Epithelial cell of esophagus (primary cell): ENCODE measurements at places on chromosomes 12 and 14.

DNA sequence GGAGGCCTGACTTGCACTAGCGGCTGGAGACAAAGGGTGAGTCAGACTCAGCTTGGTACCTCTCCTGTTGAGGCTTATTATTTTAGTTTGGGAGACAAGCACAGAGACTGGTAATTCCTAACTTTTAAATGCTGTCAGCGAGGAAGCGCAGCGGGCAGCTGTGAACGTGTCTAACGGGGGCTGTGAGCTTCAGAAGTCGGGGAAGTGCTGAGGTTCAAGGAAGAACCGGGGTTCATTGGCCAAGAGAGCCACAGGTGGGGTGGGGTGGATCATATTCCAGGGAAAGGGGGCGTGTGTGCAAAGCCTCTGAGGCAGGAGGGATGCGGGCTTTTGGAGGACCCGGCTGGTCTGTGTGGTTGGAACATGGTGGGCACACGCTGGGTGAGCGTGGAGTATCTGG lies 36.1 kb upstream of the ADGRD1 start:
- no peak for DNase-seq

- DNase-seq: peak; percentile 44
Observed at GRCh38 chr12:52518574-52519386, 1.4 kb downstream of the KRT5 start.

GRCh38 chr12:48197549-48197970 lies 5.5 kb downstream of the OR10AD1 start:
- peak; percentile 45 for DNase-seq

DNA sequence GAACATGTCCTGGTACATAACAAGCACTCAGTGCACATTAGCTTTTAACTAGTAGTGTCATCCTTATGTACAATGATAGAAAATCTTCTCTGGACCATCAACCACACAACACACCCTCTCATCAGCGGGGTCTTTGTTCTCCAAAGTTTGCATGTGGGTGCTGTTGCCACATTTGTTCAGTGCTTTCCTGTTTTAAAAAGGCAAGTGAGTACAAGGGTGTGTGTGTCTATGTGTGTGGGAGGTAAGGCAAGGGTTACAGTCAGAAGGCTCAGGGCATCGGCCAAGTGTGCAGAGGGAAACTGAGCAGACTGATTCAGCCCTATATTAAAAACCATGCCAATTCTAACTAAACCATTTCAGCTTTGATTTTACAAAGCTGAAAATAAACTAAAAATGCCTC lies 17.9 kb downstream of the KRT76 start:
- no peak for DNase-seq

DNA sequence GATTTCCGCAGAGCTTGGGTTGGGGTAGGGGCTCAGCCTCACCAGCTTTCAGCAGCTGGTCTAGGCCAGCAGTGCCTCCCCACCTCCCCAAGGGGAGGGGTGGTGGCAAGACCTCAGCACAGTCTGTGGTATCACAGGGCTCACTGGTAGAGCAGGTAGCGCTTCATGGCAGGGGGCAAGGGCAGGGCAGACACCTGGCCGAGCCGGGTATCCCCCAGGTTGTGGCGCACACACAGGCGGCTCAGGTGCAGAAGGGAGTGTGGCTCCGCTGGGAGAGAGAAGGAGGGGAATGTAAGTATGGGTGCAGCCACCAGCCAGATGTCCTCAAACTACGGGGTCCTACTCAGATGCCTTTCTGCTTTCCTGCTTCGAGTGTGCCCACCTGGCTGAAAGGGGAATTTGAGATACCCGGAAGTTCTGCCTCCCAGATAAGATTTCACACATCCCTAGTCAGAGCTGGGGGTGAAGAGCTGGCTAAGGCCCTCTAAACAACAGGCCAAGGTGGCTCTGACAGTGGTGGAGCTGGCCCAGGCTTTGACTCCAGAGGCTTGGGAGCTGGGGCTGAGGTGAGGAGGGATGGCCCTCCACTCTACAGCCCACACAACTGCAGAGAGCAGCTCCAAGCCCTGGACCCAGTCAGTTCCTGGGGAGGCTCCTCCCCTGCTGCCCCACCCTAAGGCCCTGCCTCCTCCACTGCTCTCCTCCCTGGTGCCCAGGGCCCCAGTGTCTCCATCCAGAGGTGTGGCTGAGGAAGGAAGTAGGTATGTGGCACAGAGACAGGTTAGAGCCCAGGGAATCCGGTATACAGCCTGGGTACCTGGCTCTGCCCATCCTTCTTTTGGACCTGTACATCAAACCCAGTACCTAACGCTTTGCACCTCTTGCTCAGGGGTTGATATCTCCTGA lies 1.8 kb downstream of the SPSB2 start:
- DNase-seq: peak; percentile 87

- no peak for DNase-seq
Observed at GRCh38 chr12:76943008-76943407, 64.2 kb upstream of the CSRP2 start.

- DNase-seq: no peak
Observed at GRCh38 chr12:101743724-101744472, 4.6 kb upstream of the SYCP3 start.

DNA sequence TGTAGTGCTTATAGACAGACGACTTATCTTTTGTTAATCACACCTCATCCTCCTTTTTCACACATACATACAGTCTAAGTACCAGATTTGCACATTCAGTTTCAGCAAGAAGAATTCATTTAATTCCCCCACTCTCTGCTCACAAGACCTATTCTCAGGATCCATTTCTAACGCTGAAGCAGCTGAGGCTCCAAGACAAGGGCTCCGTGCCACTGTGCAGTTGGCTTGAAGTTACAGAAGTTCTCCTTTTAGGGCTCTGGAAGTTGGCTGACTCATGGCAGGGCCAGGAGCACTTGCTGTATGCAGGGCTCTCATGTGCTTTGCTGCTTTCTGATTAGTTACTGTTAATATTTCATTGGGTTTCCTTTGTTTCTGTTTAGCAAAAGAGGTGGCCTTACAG lies 1566.9 kb upstream of the TMEM132C start:
- DNase-seq: no peak

DNA sequence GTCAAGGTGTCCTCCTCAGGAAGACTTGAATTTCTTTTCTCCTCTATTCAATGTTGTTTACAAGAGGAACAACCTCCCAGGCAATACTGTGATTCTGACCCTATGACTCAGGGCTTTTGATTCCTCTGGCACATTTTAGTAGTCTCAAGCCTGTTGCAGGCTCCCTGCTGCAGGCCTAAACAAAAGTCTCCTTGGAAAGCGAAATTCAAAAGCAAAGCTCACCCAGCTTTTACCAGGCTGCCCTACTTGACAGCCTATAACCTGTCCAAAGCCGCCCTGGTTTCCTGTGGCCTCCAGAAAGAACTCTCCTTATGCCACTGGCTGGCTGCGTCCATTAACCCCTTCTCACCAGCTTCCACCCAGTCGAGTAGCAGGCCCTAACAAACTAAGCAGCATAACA lies 11.6 kb downstream of the FGD6 start:
- DNase-seq: peak; percentile 95

- DNase-seq: no peak
Observed at GRCh38 chr12:26370098-26370497, 174.7 kb downstream of the SSPN start.

DNA sequence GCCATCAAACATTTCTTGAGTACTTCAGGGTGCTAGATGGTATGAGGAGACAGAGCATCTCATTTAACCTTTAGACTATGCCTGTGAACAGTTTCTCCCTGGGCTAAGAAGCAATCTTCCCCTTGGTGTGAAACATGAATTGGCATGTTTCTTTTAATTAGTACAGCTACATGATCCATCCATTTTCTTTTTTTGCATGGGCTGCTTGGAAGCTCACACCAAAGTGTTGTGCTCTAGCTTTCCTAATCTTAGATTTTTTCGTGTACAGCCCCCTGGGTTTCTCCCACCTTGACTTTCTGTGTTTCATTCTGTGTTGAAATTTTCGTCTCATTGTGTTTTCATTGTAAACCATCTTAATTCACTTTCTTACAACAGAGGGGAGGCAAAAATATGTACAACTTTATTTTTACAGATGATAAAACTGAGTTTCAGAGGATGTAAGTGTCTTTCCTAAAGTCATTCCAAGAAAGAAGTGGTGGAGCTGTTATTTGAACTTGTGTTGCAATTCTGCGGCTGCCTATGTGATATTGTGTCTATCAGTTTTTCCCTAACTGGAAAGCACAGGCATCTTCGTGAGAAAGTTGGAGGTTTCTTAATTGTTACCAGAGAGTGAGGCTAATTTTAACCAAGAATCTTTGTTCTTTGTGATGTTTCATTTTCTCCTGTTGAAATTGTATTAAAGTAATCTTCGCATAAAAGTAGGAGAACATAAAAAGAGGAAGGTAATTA lies 64.5 kb downstream of the DAAM1 start:
- DNase-seq: no peak

GRCh38 chr14:56357428-56357827 lies 222.2 kb upstream of the TMEM260 start:
- no peak for DNase-seq

DNA sequence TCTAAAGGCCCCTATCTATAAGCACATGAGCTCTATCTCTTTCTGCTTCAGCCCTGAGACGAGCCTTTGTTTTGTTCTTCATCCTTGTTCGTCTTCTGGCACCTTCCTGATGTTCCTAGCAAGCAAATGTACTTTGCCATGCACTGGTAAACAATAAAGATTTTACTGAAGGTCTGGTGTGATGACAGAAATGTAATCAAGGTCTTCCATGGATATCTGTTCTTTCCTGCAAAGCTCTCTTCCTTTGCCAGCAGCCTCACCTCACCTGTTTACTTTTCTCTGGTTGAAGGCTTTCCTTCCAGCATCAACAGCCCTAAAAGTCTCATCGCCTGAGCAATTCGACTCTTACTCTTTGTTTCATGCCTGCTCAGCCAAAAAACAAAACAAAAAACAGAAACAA lies 330.3 kb downstream of the PCNX1 start:
- no peak for DNase-seq

DNA sequence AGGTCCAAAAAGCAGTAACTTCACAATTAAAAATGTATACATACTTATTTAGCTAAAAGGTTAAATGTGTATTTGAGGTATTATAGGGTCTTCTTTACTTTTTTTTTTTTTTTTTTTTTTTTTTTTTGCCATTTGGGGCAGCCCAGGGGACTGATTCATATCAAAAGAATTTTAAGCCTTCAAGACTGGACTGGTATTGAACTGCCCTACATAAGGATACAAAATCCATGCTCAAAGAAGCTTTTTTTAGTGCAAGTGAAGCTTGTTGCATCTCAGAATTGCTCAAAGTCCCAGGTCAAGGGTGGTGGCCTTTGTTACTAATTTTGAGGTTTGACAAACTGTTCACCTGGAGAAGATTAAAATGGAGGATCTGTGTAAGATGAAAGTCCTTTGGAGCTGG lies 124.0 kb downstream of the APAF1 start:
- DNase-seq: no peak

- no peak for DNase-seq
Observed at GRCh38 chr12:96303653-96304052, 96.6 kb downstream of the CDK17 start.

GRCh38 chr12:85985996-85986395 lies 111.9 kb downstream of the NTS start:
- DNase-seq: peak; percentile 63

DNA sequence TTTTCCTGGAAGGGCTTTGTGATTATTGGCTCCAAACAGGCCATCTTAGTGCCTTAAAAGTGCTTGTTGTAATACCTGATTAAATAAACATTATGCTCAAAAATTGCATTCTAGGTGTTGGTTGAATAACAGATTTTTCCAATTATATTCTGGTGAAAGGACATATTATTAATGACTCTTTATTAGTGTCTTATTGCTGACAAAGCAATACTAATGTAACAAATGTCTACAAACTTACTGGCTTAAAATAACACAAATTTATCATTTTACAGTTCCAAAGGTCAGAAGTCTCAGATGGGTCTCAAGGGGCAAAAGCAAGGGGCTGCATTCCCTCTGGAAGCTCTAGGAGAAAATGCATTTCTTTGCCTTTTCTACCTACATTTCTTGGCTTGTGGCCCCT lies 86.9 kb upstream of the CPM start:
- no peak for DNase-seq

- DNase-seq: peak; percentile 63
Observed at GRCh38 chr12:100539202-100539601, 34.3 kb upstream of the GAS2L3 start.

- no peak for DNase-seq
Observed at GRCh38 chr14:83568141-83568540, 1961.8 kb upstream of the FLRT2 start.

GRCh38 chr12:1503281-1503711 lies 91.1 kb downstream of the FBXL14 start:
- DNase-seq: no peak

DNA sequence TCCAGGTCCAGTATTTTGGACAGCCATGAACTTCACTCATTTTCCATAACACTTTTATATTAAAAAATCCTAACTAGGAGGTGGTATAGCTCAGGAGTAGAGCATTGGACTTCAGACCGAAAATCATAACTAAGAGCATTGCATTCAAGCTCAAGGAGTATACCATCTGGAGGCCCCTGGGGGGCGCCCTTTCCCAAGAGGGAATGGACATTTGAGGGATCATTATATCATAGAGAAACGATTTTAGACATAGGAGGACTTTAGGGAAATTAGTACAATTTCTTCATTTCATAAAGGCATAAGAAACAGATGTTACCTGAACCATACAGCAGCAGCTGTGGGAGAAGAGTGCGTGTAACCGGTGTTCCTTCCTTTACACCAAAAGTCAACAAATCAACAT lies 5.2 kb upstream of the ATG14 start:
- DNase-seq: peak; percentile 52

DNA sequence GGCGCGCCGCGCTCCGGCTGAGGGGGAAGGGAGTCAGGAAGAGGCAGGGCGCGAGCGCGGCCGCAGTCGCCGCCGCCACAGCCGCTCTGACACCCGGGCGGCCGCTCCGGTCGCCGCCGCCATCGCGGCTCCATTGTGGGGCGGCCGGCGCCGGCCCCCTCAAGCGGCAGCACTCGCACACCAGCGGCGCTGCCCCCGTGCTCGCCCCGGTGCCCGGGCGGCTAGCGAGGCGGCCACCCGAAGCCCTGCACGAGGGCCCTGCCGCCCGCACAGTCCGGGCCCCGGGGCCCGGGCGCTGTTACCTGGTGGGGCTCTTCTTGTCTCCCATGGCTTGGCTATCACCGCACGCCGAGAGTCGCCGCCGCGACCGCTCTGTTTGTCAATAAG lies 202 bp downstream of the YAF2 start:
- no peak for DNase-seq

- DNase-seq: no peak
Observed at GRCh38 chr12:32507942-32508320, 108.6 kb downstream of the FGD4 start.

DNA sequence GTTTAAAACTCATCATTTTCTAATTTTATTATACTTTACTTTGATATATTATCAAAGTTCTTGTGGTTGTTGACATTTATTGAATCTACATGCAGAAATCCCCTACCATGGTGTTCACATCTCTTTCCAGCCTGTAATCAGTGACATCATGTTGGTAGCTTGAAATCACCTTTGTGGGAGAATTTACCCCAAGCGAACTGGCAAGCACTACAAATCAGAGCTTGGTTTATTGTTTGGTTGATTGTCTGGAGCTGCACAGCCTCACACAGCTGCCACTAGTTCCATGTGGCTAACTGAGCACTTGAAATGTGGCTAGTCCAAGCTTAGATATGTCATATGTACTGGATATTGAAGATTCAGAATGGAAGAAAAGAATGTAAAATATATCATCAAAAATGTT lies 15.4 kb upstream of the KRT5 start:
- DNase-seq: no peak
